ENCODE measurements at places on chromosomes 11 and 22.

DNA sequence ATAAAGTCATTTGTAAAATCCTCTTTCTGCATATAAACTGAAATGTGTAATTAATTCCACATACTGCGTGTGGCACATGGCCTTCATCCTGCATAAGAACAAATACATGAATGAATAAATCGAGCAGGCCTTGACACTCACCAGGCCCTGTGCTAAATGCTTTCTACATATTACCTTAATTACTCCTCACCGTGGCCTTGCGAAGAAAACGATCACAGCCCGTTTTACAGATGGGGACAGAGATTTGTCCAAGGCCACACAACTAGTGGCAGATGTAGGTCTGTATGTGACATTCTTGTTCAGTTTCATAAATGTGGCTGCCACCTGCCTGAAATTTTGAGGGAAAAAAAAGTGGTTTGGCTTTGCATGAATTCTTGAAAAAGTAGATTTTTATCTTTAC, 5.8 kb upstream of the CCND1 start:
- no peak overlapping the region for H3K4me3 ChIP-seq
- no peak overlapping the region for H3K27ac ChIP-seq
- peaks cover 17% of the 10 kb centered on the region for H3K4me1 ChIP-seq

DNA sequence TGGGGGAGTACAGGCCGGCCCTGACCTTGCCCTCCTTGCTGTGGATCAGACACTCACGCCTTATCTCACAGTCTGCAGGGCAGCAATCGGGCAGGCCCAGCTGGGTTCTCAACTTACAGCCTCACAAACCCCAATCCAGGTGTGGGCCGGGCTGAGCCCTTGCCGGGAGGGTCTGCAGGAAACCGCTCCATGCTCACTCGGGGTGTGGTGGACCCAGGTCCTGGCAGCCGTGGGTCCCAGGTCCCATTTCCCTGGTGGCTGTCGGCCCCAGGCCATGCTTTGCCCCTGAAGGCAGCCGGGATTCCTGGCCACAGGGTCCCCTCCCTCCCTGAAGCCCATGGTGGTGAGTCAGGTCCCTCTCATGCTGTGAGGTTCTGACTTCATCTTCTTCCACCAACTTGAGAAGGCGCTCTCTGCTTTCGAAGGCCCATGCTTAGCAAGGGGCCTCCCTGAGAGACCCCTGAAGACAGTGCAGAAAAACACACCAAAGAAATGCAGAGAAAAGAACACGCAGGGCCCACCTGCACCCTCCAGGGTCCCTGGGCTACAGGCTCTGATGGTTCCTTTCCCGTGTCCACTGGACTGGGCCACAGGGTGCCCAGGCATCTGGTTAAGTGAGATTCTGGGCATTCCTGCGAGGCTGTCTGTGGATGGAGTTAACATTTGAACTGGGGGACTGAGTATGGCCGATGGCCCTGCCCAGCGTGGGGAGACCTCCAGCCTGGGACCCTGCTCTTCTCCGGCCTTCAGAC, 588.2 kb downstream of the BRD1 start:
- H3K27me3 ChIP-seq = peaks cover 11% of the 10 kb centered on the region
- DNase-seq = no peak
- H3K27ac ChIP-seq = no peak overlapping the region
- H3K4me3 ChIP-seq = no peak overlapping the region
- H3K36me3 ChIP-seq = no peaks in the 10 kb centered on the region
- H3K4me1 ChIP-seq = no peaks in the 10 kb centered on the region

DNA sequence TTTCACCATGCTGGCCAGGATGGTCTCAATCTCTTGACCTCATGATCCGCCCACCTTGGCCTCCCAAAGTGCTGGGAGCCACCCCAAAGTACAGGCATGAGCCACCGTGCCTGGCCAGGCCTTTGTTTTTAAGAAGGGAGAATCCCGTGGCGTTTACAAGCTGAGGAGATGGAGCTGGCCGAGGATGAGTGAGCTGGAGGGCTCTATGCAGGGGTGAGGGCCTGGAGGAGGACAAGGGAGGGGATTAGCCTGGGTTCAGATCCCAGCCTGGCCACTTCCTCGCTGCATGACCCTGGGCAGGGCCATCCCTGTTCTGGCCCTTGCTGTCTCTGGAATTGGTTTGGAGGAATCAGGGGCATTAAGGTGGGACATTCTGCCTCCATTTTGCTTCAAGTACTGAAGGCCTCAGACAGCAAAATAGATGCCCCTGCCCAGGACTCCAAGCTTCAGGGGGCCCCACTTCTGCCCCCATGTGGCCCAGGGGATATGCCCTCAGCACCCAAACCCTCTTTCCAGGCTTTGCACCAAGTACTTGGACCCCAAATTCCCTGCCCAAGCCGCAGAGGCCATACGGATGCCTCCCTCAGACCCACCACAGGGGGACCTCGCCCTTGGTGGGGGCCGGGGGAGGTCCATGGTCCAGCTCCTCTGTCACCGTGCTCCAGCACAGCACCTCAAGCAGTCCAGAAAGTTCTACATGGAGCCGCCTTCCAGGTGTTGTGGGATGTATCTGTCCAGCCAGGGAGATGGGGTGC, 12.1 kb upstream of the LRP5 start:
- DNase-seq = no peak
- peaks cover 2% of the 10 kb centered on the region for H3K4me1 ChIP-seq
- H3K27ac ChIP-seq = no peak overlapping the region
- H3K4me3 ChIP-seq = no peak overlapping the region

DNA sequence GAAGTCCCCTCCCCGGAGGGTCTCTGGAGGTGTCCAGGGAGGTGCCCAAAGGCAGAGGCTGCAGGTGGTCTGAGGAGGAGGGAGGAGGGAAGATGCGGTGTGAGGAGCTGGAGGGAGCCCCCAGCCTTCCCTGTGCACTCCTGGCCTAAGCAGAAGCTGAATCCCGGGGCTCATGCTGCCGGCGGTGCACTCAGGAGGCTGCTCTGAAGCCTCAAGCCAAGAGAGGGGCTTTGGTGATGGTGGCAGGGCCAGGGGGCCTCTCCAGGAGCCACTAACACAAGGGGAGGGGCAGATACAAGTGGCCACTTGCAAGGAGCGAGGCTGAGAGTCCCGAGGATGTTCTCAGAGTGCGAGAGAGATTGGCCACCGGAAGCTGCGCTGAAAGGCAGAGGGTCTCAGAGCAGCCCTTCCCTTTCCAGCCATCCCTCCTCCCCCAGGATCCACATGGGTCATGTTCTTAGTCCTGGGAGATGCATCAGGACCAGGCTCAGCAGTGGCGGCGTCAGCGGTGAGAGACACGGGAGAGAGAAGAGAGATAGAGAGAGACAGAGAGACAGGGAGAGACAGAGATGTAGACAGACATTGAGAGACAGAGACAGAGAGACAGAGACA, 774 bp upstream of the MRGPRG start:
- H3K36me3 ChIP-seq = no peaks in the 10 kb centered on the region
- no peak overlapping the region for H3K27ac ChIP-seq
- peaks cover 28% of the 10 kb centered on the region for H3K27me3 ChIP-seq
- no peak for DNase-seq

DNA sequence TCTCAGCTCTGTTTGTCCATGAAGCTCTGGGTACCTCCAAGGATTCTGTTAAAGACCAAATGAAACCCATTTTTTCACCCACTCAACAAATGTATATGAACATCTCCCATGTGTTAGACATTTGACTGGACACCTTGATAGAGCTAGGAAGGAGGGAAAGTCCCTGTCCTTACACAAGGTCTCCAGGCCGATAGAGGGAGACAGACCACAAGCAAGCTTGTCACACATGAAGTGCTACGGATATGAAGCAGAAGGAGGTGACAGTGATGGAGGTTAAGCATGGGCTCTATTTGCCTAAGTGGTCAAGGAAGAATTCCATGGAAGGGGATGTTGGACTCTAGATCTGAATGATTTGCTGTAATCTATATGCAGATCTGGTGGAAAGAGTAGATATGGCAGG, 138.5 kb downstream of the MYO18B start:
- H3K4me3 ChIP-seq = no peak overlapping the region
- no peak overlapping the region for H3K27ac ChIP-seq
- DNase-seq = no peak
- no peaks in the 10 kb centered on the region for H3K4me1 ChIP-seq

- no peak overlapping the region for H3K4me3 ChIP-seq
- H3K4me1 ChIP-seq = peaks cover 75% of the 10 kb centered on the region
- no peak for DNase-seq
- peaks cover 69% of the 10 kb centered on the region for H3K36me3 ChIP-seq
These were observed 43.6 kb downstream of the OR2AG2 start for GRCh38 chr11:6727971-6728760.

DNA sequence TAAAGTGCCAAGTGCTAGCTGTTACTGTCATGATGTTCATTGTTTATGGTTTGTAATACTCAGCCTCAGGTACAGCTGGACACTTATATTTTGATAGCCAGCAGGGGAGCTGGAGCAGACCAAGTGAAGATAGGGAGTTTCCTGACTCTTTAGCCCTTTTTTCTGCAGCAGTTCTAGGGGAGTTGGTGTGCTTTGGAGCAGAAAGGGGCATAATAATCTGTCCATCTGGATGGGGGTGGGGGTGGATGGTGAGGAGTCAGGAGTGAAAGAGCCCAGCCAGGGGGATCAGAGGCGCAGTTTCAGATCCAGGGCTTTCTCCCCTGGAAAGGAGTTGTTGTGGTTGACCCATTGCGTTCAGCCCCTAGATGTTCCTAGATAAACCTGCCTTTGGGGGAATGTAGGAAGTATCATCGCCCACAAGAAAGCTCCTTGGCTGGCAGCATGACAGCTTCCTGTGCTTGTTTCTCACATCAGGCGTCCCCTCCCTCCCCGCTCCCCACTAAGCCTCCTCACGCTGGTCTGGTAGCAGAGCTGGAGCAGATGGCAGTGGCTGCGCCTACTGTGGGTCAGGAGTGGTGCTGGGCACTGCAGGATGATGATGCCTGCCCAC, 41.9 kb downstream of the MED15 start:
- H3K4me1 ChIP-seq = peaks cover 92% of the 10 kb centered on the region
- H3K4me3 ChIP-seq = peak overlapping the region; percentile 73
- no peaks in the 10 kb centered on the region for H3K27me3 ChIP-seq
- peaks cover 68% of the 10 kb centered on the region for H3K36me3 ChIP-seq
- peak; percentile 65 for DNase-seq

GRCh38 chr11:2717561-2718325, 17.9 kb upstream of the KCNQ1OT1 start:
- H3K4me1 ChIP-seq = no peaks in the 10 kb centered on the region
- no peak overlapping the region for H3K4me3 ChIP-seq
- no peaks in the 10 kb centered on the region for H3K27me3 ChIP-seq
- H3K27ac ChIP-seq = no peak overlapping the region
- DNase-seq = no peak

- peak overlapping the region; percentile 95 for H3K27ac ChIP-seq
- peak; percentile 74 for DNase-seq
- H3K4me1 ChIP-seq = peaks cover 77% of the 10 kb centered on the region
- H3K27me3 ChIP-seq = no peaks in the 10 kb centered on the region
- peak overlapping the region; percentile 54 for H3K4me3 ChIP-seq
These were observed 10.4 kb upstream of the HIKESHI start for GRCh38 chr11:86291466-86292262.

- no peaks in the 10 kb centered on the region for H3K36me3 ChIP-seq
- H3K4me1 ChIP-seq = no peaks in the 10 kb centered on the region
- no peak for DNase-seq
- H3K27ac ChIP-seq = no peak overlapping the region
- no peak overlapping the region for H3K4me3 ChIP-seq
- peaks cover 7% of the 10 kb centered on the region for H3K27me3 ChIP-seq
These were observed 77.5 kb downstream of the EFCAB6 start for GRCh38 chr22:43734370-43735150.

GRCh38 chr11:35559949-35560348, 34.5 kb upstream of the PAMR1 start:
- H3K27ac ChIP-seq = no peak overlapping the region
- H3K36me3 ChIP-seq = no peaks in the 10 kb centered on the region
- no peak for DNase-seq
- H3K27me3 ChIP-seq = peaks cover 43% of the 10 kb centered on the region
- no peak overlapping the region for H3K4me3 ChIP-seq

DNA sequence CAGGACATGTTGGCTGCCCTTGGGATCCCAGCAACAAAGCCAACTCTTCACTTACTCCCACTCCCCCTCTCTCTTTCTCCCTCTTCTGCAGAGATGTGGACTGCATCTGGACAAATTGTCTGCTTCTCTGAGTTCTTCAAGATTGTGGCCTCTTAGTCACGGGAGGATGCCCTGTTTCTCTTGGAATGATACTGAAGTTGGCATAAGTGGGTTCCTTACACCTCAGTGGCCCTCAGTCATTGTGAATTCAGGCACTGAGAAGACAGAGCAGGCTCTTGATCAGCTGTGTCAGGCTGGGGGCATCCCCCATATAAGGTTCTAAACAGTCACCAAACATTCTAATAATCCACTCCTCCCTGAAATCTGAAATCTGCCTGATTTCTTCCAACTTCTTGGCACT, 6.1 kb upstream of the E2F8 start:
- H3K4me3 ChIP-seq = no peak overlapping the region
- no peak overlapping the region for H3K27ac ChIP-seq
- H3K36me3 ChIP-seq = no peaks in the 10 kb centered on the region

GRCh38 chr11:35944503-35945136, 758 bp downstream of the LDLRAD3 start:
- DNase-seq = no peak
- H3K4me1 ChIP-seq = peaks cover 14% of the 10 kb centered on the region
- H3K27ac ChIP-seq = no peak overlapping the region

GRCh38 chr22:35464399-35464798, 64.5 kb downstream of the MCM5 start:
- H3K36me3 ChIP-seq = no peaks in the 10 kb centered on the region
- no peak overlapping the region for H3K27ac ChIP-seq
- no peaks in the 10 kb centered on the region for H3K27me3 ChIP-seq
- DNase-seq = no peak
- no peaks in the 10 kb centered on the region for H3K4me1 ChIP-seq
- H3K4me3 ChIP-seq = no peak overlapping the region

GRCh38 chr11:27022659-27023251, 17.9 kb upstream of the BBOX1 start:
- no peak for DNase-seq
- H3K36me3 ChIP-seq = no peaks in the 10 kb centered on the region
- no peaks in the 10 kb centered on the region for H3K4me1 ChIP-seq
- no peak overlapping the region for H3K4me3 ChIP-seq
- no peaks in the 10 kb centered on the region for H3K27me3 ChIP-seq

DNA sequence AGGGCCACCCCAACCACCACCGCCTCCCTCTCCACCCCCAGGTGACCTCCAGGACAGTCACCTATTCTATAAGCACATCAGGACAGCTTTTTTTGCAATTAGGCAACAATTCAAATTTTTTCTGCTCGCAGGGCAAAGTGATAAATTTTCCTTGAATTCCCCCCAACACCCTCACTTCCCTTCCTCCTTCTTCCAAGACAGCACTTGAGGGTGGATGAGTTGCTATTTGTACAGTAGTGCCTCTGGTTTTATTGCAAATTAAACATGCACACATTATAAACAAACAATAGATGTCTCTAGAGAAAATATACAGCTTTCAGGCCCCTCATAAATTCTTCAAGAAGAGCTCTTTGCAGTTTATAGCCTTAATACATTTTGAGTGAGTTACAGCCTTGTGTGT, 80.9 kb upstream of the USP47 start:
- no peaks in the 10 kb centered on the region for H3K4me1 ChIP-seq
- DNase-seq = no peak
- H3K4me3 ChIP-seq = no peak overlapping the region
- H3K36me3 ChIP-seq = no peaks in the 10 kb centered on the region
- H3K27ac ChIP-seq = no peak overlapping the region

All from activated T-cell treated with anti-CD3 and anti-CD28 coated beads, Interleukin-2, amount 50 U/mL, for 24 hours (primary cell).